ENCODE measurements at places on chromosomes 1 and 21.

- no peak for DNase-seq
These were observed 347.4 kb downstream of the PTPRU start for GRCh38 chr1:29583727-29584126.

DNA sequence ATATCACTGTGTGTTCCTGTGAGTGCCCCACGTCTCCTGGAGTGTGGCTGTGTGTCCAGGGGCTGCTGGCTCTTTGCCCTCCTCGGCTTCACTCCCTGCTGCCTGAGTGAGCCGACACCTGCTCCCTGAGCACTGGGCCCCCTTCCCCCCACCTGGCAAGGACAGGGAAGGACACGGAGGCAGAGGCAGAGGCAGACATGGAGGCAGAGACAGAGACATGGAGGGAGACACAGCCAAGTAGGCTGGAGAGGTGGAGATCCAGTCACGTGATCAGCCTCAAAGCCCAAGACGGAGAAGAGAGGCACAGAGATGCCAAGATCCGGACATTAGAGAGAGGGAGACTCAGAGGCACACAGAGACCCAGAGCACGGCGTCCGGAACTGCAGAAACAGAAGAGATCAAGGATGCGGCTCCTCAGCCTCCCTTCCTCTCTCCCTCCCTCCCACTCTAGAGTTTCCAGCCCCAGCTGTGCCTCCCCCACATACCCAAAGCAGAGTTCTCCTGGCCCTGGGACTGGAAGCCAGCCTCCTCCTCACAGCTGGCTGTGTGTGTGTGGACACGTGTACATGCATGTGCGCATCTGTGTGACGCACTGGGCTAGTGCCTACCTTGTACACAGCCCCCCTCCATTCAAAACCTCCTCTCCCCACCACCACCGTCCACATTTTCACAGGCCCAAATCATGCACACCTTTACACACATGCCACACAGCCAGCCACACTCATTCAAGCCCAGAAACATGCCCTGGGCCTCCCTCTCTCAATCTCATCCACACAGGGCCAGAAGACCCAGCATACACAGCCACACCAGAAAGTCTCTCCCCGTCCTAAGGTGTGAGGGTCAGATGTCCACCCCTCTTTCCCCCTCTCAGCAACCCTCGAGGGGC, 39.1 kb upstream of the WASF2 start:
- no peak for DNase-seq

GRCh38 chr1:244557565-244557964, 95.4 kb upstream of the DESI2 start:
- DNase-seq: no peak

DNA sequence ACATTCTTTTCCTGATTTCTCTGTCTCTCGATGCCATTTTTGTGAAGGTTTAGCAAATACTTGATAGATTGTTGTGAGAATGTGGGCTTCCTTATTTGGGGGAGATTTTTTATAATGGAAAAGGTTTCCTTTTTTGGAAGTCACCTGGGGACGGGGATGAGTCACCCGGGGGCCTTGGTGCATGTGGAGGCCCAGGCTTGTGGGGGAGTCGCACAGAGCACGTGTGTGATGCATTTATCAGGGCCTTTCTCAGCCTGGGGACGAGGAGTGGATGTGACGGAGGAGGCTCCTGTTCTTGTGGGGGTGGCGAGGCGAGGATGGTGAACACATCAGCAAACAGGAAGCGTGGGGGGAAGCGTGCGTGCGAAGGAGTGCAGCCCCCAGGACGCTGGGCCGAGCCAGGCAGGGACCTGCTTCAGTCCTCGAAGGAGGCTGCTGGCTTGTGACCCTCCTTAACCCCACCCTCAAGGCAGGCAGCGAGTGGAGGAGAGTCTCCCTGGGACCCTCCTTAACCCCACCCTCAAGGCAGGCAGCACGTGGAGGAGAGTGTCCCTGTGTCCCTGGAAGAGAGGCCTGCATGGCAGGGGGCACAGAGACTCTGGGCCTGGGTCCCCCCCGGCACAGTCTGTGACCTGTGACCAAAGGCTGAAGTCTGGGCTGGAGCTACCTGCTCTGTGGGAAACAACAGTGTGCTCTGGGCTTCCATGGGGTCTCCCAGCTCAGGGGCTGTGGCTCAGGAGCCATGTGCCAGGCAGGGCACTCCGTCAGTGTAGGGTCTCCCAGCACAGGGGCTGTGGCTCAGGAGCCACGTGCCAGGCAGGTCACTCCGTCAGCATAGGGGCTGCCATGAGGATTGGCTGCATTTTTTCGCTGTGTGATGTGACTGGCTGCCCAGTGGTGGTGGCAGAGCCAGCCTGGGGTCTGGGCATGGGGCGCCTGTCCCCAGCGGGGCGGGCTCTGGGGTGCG, 57.2 kb downstream of the AGPAT3 start:
- DNase-seq: peak; percentile 48
